ENCODE measurements at places on chromosomes 11 and 22.

GRCh38 chr11:373716-374551 is 4.6 kb downstream of the B4GALNT4 start:
- no peak for DNase-seq

DNA sequence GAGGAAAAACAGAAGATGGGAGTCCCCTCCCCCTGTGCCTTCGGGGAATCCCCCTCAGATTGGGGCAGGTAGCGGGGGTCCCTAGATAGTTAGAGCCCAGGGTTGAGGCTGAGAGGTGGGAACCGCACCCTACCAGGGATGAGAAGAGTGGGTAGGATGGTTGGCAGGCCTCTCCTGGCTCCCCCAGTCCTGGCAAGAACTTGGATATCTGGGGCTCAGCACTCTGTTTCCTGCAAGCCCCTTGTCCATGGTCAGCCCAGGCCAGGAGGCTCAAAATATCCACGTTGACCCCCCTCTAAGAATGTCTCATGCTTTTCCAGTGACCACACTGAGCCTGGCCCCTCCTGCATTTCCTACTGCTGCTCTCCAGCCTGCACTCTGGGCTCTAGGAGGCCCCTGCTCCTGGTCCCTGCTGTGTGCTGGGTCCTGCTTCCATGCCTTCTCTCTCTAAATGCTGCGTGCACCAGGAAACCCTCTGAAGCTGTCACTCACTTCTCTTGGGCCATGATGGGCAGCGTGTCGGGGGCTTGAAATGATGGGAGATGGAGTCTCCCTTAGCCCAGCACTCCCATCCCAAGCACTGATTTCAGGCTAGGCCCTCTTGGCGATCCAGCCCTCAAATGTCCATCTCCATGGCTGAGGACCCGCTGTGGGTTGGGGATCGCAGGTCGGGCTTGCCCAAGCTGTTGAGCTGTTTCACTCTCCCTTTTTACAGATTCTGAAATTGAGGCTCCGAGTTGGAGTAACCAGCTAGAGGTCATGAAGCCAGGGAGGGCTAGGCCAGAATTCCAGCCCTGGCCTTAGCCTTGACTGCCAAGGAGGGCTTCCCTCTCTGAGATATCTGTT is 2.0 kb downstream of the MAP3K11 start:
- no peak for DNase-seq

- DNase-seq: peak; percentile 70
These were observed 2.2 kb downstream of the FXYD2 start for GRCh38 chr11:117822074-117823033.

DNA sequence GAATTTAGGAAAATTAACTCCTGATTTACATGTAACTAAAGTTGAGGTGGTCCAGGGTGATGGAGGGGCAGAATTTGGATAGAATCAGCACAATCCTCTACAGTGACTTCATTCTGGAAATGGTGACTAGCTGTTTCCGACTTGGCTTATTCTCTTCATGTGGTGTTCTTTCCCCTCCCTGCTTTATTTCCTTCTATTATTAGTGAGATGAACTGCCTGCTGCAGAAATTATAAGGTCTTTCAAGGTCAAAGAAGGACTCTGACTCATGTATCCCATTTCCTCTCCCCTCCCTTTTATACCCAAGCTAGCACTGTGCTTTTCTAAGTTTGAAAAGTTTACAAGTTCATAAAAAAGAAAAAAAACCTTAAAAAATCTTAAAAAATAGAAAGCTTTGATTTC is 12.2 kb upstream of the MRPL17 start:
- DNase-seq: no peak

DNA sequence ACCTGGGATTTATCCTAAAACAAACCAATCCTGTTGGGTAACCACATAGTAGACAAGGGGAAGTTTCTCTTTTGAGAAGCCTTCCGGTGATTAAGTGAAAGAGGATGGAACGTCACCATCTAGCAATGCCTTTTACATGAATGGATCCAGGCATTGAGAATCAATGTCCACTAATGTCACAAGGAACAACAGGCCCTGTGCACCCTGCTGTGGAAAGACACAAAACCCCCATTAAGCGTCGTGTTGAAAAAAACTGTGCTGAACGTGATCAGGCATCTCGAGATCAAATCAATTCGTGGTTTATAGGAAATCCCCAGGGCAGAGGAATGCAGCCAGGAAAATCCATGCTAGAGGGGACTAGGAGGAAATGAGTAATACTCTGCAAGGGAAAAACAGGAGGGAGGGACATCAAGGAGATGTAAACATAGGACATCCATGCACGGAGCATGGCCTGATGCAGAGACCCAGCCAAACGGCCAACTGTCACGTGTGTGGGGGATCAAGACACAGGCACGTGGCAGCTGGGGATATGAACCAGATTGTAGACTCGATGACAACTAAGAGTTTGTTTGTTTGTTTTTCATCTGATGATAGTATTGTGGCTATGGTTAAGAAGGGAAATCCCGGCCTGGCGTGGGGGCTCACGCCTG is 38.6 kb upstream of the CARS1 start:
- DNase-seq: peak; percentile 14

- DNase-seq: peak; percentile 70
These were observed 239.9 kb upstream of the ZC3H12C start for GRCh38 chr11:109853156-109853776.

GRCh38 chr22:50326956-50327710 is at the start of gene DENND6B:
TSS of gene DENND6B (minus strand) at chr22:50327012. CDS start at chr22:50326988, 24 bp downstream.
- DNase-seq: peak; percentile 87

DNA sequence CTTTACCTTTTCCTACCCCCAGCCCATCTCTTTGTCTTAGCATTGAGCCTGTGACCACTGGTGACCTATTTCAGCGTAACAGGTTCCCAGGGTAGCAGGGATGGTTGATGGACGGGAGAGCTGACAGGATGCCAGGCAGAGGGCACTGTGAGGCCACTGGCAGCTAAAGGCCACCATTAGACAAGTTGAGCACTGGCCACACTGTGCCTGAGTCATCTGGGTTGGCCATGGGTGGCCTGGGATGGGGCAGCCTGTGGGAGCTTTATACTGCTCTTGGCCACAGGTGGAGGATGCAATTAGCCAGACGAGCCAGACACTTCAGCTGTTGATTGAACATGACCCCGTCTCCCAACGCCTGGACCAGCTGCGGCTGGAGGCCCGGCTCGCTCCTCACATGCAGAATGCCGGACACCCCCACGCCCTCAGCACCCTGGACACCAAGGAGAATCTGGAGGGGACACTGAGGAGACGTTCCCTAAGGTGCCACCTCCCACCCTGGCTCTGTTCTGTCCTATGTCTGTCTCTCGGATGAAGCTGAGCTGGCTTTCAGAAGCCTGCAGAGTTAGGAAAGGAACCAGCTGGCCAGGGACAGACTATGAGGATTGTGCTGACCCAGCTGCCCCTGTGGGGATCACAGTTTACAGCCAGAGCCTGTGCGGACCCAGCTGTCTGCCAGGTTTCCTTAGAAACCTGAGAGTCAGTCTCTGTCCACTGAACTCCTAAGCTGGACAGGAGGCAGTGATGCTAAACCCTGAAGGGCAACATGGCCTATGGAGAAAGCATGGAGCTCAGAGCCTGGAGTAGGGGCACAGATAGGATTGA is 29.8 kb downstream of the PIK3IP1 start:
- no peak for DNase-seq

GRCh38 chr11:123235656-123236261 is 40.7 kb upstream of the CLMP start:
- DNase-seq: no peak

DNA sequence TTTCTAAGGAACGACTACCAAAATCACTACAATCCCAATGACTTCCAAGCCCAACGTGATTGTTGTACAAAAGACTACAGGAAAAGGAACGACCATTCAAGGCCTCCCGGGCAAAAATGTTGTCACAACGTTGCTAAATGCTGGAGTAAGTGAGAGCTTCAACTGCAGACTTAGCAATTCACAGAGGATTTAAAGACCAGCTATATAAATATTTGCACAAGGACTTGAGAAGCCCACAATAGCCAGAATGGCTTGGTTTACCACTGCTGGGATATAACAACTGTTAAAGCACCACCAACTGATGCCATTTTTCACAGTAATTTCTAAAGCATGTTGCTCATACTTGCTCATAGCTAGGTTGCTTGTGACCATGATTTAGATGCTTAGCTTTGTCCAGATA is 78.3 kb downstream of the EMSY start:
- peak; percentile 90 for DNase-seq

- DNase-seq: no peak
These were observed 23.6 kb downstream of the DCPS start for GRCh38 chr11:126327281-126328000.

DNA sequence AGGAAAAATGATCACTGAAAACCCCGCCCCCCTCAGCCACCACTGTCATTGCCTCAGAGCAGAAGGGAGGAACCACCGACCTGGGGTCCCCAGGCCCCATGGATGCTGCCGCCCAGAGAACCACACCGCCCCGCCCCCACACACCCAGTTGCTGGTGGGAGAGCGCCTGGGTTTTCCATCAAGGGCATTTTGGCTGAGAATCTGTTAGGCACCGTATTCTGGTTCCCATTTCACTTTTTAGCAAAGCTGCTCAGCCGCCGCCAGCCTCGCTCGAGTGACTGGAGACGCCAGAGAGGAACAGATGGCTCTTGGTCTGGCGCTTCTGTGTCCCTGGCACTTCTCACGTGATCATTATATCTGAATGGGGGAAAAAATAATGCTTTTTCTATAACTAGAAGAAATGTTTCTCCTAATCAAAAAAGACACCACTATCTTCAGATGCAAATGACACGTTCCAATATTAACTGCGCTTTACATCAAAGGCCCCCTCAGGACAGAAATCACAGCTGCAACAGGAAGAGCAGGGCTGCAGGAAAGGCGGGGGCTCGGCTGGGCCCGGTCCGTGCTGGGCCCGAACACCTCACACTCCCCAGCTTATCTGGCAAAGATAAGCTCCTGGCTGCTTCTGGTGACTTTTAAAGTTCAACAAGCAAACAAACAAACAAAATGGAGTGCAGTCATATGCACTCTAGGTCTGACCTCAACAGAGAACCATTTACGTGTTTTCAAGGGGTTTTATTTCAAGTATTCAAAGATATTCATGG is 149.8 kb downstream of the MPPED1 start:
- no peak for DNase-seq

DNA sequence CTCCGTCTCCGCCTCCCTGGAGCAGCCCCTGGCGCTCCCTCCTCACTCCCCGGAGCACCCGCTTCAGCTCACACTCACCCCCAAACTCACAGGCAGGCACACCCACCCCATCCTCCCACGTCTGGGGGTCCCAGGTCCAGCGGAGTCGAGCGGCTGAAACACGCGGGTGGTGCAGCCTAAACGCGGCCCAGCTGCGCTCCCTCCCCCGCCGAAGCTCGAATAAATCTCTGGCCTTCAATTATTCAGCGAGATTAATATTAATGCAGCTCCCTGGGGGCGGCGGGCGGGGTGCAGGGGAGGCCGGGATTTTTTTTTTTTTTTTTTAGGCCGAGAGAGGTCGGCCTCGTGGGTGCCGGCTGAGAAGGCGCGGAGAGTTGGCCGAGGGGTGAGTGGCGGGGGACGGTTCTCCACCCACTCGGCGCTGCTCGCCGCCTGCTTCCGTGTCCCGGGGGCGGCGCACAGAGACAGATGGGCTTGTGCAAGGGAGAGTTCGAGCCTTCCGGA is 524 bp upstream of the SLC1A2 start:
- peak; percentile 34 for DNase-seq

GRCh38 chr22:29994943-29995342 is 85.3 kb upstream of the HORMAD2 start:
- DNase-seq: peak; percentile 66

DNA sequence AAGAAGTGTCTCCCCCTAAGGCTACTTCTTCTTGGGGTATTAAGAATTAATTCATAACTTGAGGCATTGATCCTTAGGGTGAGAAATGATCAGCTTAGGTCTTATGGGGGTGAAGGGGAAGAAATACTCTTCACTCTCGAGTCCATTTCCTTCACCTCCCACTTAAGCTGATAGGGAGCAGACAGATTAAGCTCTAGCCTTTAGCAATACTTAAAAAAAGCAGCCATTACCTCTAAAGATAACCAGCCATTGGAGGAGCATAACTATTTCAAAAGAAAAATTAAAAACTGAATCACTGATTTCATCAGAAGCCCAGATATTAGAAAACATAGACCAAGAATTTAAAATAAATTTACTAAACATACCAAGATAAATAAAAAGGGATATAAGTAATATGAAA is 60.5 kb downstream of the ENTHD1 start:
- no peak for DNase-seq

GRCh38 chr11:67700141-67700540 is 25.7 kb upstream of the ALDH3B2 start:
- DNase-seq: no peak

GRCh38 chr11:18352581-18352980 is 30.2 kb downstream of the GTF2H1 start:
- DNase-seq: no peak

DNA sequence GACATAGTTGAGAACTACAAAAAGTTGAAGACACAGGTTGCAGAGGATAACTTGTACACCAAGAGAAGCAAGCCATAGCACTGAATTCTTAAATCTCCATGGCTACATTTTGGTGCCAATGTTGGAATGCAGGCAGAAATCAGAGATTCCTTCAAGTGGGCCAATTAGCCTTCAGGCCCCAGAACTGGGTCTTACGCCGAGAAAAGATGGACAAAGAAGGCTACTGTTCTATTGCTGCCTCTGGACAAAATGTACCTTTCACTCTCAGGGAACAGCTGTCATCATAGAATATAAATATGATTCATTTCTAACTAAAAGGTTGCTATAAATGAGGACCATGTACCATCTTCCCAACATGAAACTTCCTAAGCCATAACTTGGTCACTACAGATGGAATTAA is 13.7 kb downstream of the TMEM216 start:
- DNase-seq: no peak

GRCh38 chr22:35313311-35314121 is 13.8 kb downstream of the TOM1 start:
- DNase-seq: peak; percentile 80

DNA sequence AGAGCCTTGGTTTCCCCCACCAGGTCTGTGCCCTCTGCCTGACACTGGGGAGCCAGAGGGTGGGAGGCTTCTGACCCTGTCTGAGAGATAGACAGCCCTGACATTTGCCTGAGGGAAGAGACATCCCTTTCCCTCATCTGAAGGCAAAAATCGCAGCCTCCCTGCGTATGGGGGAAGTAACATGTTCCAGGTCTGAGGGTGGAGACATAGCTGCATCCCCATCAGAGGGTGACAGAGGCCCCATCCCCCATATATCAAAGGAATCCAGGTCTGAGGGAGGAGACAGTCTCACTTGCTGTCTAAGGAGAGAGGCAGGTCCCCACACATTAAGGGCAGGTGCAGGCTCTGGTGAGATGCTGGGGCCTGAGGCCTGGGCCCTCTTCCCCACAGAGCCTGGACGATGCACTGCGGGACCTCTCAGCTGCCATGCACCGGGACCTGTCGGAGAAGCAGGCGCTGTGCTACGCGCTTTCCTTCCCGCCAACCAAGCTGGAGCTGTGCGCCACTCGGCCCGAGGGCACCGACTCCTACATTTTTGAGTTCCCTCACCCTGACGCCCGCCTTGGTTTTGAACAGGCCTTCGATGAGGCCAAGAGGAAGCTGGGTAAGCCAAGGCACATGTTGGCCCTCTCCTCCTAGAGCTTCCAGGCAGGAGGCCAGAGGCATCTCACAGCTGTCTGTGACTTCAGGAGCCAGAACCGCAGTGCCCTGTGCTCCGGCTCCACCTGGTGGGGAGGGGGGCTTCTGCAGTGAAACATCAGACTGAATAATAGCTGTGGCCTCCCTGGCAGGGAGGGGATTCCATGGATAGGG is 16.1 kb upstream of the RELT start:
- DNase-seq: peak; percentile 78

- DNase-seq: no peak
These were observed 70.8 kb downstream of the KCNJ1 start for GRCh38 chr11:128796270-128796669.

Measured in DMS53 (cell line).